NCI-H2081 (cell line): ENCODE measurements at places on chromosomes 3 and 15.

DNA sequence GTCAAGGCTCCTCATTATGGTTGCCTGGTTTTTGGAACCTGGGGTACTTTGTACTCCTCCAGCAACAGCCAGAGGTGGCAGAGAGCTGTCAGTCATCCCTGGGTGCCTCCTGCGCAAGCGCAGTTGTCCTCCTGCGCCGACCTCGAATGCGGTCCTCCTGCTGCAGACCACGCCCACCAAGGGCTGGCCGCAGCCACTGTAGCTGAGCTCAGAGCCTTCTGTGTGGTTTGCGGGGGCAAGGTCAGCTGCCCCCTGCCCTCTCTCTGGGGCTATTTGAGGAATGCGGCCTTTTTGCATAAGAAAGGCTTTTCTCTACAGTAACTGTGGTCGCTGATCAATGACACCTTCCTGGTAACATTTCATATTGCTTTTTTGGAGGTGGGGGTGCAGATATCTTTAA lies 131.3 kb upstream of the SNRPN start:
- DNase-seq = no peak

GRCh38 chr3:123471106-123471505 lies 22.2 kb upstream of the ADCY5 start:
- DNase-seq = no peak

DNA sequence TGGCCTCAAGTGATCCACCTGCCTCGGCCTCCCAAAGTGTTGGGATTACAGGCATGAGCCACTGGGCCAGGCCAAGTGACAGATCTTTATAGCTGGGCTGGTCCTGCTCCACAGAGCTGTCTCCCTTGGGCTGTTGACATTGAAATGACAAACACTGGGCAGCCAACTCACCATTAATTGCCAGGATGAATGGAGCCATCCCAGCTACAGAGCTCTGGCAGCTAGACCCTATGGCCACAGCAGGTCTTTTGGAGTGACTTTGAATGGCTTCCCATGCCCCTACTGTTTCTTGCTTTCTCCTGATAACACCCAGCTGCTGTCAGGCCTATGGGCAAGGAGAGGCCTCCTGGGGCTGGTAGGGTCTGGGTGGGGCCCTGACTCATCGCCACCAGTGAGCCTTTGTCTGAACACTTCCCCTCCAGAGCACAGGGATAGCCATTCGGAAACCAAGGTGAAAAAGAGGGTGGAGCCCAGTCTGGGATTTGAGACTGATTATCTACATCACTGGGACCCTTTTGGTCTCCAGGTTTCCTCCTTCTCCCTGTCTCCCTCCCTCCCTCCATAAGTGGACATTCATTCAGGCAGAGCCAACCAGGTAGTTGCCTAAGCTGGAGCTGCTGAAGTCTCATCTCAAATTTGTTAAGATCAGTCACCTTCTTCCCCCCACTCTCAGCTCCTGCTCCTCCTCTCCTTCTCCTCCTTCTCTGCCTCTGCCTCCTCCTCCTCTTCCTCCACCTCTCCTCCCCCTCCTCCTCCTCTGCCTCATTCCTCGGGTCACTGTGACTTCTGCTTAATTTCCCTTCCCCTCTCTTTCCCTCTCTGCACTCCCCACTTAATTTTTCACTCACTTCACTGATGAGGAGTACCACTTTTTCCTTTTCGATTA lies 34.0 kb downstream of the BHLHE40 start:
- DNase-seq = no peak

GRCh38 chr3:161413127-161413854 lies 42.0 kb upstream of the SPTSSB start:
- no peak for DNase-seq

DNA sequence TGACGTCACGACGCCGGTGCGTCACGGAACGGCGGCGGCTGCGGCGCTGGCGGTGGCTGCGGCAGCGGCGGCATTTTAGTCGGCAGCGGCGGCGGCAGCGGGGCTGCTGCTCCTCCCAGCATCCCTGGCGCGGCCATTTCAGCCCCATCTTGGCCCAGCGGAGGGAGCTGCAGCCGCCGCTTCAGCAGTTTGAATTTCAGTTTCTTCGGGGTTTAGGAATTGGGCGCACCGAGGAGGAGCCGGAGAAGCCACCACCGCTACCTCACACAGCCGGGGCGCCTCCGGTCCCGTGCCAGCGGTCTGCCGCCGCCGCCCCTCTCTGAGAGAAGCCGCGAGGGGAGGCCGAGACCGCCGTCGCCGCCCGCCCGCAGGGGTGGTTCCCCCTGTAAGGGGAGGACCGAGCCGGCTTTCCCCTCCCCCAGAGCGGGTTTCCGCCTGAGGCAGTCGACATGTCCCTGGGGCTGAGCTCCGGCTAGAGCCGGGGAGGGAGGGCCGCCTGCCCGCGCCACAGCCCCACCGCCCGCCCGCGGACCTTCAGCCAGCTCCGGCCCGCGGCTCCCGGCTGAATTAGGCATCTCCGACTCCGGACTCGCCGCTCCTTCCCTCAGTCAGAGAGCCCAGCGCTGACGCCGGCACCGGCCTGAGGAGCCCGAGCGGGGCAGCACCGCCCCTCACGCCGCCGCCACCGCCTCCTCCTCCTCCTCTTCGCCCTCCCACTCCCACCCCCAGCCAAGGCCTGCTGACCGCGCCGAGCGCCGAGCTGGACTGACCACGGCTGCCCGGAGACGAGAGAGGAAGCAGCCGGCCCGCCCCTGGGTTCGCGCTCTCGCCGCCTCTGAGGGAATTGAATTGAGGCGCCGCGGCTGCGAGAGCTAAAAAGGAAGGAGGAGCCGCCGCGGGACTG lies at the start of gene TSC22D2:
TSS of gene TSC22D2 (plus strand) at position 78 of the 904 bp plus-strand sequence. CDS start 1,053 bp downstream, outside the sequence.
- DNase-seq = peak; percentile 98
